ENCODE measurements at places on chromosomes 12 and 14.

- DNase-seq = no peak
Measured at GRCh38 chr14:46686652-46687051, 35.1 kb upstream of the RPL10L start.

GRCh38 chr12:121717041-121717699 is 4.6 kb downstream of the TMEM120B start:
- peak; percentile 97 for DNase-seq

- DNase-seq = peak; percentile 80
Measured at GRCh38 chr14:88895116-88895515, 70.7 kb downstream of the TTC8 start.

DNA sequence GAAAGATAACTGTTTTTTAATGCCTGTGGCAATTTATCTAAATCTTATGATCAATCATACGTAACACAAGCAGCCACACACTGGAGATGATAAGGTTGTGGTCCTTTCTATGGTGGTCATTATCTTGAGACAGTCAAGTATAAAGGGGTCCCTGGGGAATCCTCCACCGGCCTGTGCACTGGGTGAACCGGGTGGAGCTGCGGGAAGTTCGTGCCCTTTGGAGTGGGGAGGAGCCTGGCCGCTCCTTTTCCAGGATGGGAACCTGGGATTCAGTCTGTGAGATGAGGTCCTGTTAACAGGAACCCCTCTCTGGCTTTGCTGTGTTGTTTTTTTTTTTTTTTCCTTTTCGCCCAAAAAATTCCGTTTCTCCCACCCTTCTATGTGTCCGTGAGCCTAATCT is 167.5 kb upstream of the RPL10L start:
- DNase-seq = no peak

DNA sequence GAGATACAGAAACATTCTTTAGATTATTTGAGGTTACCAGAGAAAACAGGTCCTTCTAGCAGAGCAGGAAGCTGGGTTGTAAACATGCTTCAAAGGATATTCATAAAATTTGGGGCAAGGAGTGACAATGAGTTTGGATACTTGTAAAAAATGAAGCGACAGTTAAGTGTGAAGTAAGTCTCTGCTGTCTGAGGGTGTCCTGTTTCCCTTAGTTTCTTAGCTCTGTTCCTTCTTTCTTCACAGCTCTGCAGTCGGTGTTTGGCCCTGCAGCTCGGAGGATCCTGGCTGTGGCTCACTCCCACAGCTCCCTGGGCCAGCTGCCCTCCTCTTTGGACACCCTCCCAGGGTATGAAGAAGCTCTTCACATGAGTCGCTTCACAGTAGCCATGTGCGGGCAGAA is 10.8 kb downstream of the TMEM52B start:
- DNase-seq = peak; percentile 66

- DNase-seq = peak; percentile 29
Measured at GRCh38 chr12:7101047-7101693, 7.8 kb downstream of the C1RL start.

- DNase-seq = no peak
Measured at GRCh38 chr14:52467515-52468266, 84.6 kb downstream of the TXNDC16 start.
